ENCODE measurements at places on chromosomes 7 and 10.

- no peak for DNase-seq
These were observed 89.1 kb downstream of the SMURF1 start for GRCh38 chr7:99054781-99055180.

GRCh38 chr7:152902054-152902453 lies 142.5 kb downstream of the ACTR3B start:
- DNase-seq = no peak

- no peak for DNase-seq
These were observed 107.7 kb upstream of the KLF6 start for GRCh38 chr10:3892440-3893425.

- no peak for DNase-seq
These were observed 138.1 kb downstream of the VTI1A start for GRCh38 chr10:112585126-112585525.

DNA sequence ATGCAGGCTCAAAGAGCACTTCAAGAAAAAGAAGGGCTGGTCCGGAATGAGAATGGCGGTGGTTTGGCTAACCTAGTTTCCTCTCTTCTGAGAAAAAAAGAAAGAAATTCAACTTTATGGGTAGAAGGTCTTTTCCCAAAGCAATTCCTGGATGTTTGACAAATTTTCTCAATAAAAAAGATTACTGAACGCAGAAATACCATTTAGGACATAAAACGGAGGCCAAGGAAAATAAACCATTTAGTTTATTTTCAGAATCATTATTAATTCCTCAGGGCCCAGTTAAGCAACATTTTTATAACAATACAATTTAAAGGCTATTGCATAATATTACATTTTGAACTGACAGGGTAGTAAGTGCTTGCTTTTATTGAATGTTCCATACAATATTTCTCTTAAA lies 284.6 kb upstream of the ANKRD30A start:
- no peak for DNase-seq

DNA sequence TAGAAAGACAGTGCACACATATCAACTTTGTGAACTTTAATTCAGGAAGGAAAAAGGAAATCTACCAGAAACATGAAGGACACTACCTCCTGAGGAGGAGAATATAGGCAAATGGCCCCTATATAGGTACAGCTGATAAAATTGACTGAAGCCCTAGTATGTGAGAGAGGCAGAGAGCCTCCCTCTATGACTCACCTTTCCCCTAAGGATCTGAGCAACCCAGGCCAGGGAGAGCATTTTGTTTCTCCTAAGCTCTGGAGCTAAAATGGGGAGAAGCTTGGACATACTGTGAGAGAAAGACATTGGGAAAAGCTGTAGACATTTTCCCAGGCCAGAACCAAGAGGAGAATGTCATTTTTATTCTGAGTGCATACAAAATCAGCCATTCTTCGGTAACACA lies 303.5 kb downstream of the AHR start:
- no peak for DNase-seq

- no peak for DNase-seq
These were observed 72.1 kb upstream of the DGKB start for GRCh38 chr7:14974688-14975087.

DNA sequence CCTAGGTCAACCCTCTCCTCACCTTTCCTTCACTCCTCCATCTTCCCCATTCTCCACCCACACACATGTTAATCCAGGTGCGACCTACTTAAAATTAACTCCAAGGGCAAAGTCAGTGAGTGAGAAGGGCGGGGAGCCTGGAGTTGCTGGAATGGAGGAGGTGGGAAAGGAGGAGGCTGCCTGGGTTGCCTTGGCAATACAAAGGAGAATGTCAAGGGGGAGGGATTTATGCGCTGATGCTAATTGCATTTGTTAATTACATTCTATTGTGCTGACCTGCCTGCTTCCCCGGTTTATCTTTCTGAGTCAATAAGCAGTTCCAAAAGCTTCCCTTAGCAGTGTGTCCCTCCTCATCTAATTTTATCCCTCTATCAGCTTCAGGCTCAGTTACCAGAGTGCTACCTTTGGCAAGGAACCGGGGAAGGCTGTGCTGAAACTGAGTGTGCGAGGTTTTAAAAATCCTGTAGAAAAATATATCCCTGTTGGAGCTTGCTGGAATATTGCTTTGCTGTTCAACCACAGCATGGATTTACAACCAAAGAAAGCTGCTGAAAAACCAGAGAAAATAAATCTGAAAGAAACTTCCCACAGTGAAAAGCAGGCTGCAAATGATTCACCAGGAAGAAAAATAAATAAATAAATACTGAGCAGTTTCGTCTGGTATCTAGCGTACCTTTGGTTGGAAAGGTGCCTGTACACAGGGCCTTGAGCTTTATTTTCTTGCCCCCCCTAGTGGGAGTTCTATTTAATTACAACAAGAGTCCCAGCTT lies 113.2 kb upstream of the DGKB start:
- DNase-seq = no peak

- DNase-seq = no peak
These were observed 24.7 kb upstream of the MACC1 start for GRCh38 chr7:20241911-20242261.

DNA sequence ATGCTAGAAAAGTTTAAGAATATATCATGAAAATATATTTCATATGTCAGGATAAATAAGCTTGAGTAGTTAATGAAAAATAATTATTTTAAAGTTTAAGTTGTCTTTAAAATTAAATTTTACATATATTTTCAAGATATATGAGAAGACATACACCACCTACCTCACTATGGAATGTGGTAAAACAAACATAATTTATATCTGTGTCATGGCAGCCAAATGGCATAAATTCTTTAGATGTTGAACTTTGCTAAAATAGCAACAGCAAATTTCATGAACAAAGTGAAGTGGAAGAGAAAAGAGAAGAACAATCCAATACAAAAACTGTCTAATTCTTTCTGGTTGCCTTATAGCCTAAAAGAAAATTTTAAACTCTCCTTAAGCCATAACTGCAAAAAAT lies 39.6 kb upstream of the SLC16A12 start:
- DNase-seq = no peak

- no peak for DNase-seq
These were observed 2.6 kb downstream of the CPA2 start for GRCh38 chr7:130269318-130269694.

DNA sequence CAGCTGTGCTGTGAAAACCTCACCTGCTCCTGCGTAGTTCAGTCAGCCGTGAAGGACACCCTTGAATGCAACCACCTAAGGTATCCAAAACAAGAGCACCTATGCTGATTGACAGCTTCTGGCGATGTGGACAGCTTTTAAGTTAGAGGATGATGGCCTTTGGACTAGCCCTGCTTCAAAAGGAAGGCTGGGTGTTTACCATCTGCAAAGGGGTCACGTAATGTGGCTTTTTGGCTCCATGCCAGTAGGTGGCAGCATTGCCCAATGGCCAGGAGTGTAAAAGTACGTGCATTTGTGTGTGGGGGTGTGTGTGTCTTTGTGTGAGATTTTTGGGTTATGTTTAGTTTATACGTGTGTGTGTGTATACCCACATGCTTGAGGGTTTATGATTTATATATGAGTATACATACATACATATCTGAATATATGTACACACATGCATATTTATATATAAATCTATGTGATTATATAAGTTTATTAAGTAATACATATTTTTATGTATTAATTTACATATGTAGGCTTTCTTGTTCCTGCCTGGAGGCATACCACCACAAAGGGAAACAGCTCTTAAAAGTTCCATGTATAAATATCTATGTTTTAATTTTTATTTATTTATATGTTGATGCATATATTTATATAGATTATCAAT lies 236.3 kb upstream of the ANKRD30A start:
- DNase-seq = no peak

GRCh38 chr10:95818668-95819067 lies 62.7 kb downstream of the ENTPD1 start:
- no peak for DNase-seq

- no peak for DNase-seq
These were observed 323.7 kb upstream of the ANKRD30A start for GRCh38 chr10:36801660-36802059.

GRCh38 chr7:116142850-116143249 lies 67.5 kb upstream of the TES start:
- no peak for DNase-seq

DNA sequence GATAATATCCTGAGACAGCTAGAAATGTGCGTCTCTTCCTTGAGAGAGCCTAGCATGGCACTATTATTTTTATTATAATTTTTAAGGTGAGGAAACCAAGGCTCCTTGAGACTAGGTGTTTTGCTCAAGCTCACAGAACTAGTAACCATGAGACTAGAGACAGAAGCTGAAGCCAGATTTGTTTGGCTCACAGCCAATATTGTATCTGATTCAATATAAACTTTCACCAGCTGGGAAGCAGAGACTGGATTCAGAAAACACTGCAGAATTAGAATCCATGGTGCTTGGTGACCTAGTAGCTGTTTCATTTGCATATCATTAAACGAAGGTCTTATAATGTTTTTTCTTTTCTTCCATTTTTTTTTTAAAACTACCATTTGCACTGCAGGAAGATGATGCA lies 64.4 kb downstream of the DNAJB9 start:
- no peak for DNase-seq

GRCh38 chr7:2931034-2931415 lies 86.9 kb upstream of the GNA12 start:
- no peak for DNase-seq
